ENCODE measurements at places on chromosomes 6 and 20.

- DNase-seq, result no peak
These were observed 7.8 kb downstream of the MAVS start for GRCh38 chr20:3854462-3854871.

GRCh38 chr6:64694356-64694755 lies 1012.7 kb downstream of the EYS start:
- peak; percentile 21 for DNase-seq

DNA sequence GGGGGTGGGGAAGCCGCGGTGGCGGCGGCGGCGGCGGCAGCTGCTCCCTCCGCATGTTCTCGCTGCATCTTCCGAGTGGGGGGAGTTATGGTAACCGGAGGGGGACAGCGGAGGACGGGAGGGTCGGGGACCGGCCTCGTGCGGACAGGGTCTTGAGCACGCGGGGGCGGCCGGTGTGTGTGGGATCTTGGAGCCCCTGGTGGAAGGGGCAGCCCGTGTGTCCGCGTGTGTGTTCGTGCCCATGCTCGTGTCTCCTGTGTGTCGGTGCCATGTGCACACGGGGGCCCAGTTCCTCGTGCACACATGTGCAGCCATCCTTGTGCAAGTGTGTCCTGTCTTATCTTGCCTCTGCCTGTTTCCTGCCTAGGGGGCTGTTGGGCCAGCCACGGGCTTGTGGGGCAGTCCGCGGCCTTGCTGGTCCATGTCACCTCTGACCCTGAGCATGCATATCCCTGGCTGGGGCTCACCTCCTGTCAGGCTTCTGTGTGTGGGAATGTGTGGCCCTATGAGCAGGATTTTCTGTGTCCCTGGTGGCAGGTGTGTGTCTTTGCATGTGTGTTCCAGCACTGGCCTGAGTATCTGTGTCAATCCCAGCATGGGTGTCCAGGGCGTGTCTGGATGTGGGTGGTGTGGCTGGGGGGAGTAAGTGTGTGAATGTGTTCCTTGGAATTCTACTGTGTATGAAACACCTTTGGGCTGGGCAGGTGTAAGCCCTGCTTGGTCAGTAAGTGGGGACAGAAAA lies 8.5 kb downstream of the SYNGAP1 start:
- DNase-seq, result peak; percentile 29

- DNase-seq, result peak; percentile 31
These were observed 816 bp upstream of the MAN1A1 start for GRCh38 chr6:119350202-119350951.

GRCh38 chr20:17024513-17025119 lies 202.2 kb upstream of the PCSK2 start:
- peak; percentile 51 for DNase-seq

DNA sequence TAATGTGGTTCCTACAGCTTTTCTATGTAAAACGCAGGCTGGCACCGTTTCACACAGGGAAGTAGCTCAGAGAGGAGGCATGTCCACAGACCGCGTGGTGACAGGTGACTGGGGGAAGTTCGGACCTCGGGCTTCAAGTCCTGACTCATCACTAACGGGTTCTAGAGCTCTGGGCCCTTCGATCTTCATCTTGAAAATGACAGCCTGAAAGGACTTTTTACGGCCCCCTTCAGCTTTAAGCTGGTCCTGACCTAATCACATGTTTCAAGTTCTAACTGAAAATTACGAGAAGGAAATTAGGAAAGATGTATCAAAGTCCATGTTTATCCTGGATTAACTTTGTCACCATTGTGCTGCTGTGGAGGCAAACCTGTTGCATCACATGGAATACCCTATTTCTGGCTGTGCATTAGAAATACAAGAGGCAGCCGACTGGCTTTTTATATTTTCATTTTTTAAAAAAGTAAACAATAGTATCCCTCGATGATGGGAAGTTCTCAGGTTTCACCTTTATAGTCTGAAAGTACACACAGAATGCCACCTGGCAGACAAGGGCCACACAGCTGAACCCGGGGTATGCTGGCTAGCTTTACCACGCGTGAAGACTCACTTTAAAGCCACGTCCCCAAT lies 2.0 kb downstream of the MAN1A1 start:
- no peak for DNase-seq

GRCh38 chr6:5208057-5208456 lies 52.7 kb downstream of the LYRM4 start:
- no peak for DNase-seq

DNA sequence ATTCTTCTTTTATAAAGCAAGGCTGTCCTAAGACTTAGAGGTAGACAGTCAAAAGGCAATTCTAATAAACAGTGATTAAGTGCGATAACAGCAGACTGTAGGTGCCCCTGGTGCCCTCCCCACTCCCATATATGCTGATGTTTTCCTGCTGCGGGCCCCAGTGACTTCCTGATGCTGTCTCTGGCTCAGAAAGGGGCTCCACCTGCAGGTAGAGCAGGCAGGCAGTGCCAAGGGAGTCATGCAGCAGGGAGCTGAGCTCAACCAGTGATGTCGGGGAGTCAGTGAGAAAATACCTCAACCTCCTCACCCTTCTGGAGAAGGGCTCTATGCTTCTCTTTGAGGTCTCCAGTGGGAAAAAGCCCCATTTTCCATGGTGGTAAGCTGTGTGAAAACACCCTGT lies 126.7 kb upstream of the SSTR4 start:
- DNase-seq, result no peak

GRCh38 chr6:81086991-81087390 lies 665.5 kb downstream of the TENT5A start:
- no peak for DNase-seq

GRCh38 chr6:5287205-5287965 lies 26.1 kb downstream of the FARS2 start:
- DNase-seq, result peak; percentile 59

DNA sequence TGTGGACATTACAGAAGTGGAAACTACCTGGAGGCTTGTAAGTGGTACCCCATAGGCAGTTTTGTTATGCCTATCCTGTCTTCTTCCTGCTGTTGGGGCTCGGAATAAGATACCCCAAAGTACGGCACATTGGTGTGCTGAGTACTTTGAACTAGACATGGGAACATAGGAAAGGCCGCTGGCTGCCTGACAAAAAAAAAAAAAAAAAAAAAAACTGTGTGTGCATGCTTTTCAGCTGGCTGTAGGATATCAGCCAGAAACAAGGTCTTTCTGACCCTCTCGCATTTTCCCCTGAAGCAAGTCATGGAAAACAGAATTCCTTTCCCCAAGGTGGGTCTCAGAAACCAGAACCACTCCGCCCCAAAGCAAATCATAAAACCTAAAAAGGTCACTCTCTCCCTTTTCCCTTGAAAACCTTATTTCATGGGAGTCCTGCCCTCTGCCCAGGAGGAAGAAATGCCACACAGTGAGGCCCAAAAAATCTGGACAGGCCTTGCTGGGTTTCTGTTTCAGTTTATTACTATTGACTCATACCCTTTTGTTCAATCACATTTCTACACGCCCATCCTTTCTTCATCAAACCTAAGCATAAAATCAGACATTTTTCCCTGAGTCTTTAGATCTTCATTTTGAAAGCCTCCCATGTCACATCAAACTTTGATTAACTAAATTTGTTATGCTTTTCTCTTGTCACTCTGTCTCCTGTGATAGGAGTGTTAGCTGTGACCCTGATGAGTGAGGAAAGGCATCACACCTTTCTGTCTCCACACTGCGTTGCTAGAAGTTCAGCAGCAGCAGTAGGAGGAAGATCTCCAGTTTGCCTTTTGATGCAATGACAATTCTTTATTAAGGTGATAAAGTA lies 17.2 kb downstream of the SLC2A12 start:
- no peak for DNase-seq

DNA sequence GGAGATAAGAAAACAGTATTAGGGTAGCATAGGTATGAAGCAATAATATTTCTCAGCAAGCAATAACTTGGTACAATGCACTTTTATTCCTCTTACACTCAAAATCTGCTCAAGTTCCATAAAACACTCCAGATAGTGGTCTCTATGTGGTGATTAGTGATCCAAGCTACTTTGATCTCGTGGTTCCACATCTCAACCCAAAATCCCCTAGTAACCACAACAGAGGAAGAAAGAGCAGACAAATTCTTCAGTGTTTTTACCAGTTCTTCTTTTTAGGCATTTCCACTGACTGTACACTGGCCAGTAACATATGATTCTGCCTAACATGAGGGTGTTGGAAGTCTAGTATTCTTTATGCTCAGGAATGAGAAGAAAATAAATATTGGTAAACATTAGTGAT lies 309.0 kb upstream of the PTCHD4 start:
- no peak for DNase-seq

- peak; percentile 85 for DNase-seq
These were observed at the start of gene PLCB4 for GRCh38 chr20:9068841-9069663. Gene PLCB4 (plus strand): TSS chr20:9069087. CDS start chr20:9307815, 238,728 bp downstream.

DNA sequence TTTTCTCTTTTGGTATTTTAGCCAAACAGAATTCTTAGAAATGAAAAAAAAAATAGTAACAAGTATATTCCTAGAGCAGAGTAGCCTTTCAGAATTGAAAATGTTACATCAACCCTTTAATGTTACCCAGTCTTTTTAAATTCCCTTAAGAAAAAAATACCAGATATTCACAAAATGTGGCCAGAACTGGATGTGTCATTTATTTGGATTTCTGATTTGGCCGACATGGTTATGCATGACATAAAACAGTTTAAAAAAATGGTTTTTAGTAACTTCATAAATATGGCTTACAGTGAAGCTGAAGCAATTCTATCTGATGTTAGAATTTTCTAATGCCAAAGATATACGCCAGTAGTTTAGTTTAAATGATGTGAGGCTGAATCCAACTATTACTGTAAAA lies 112.0 kb downstream of the ATXN1 start:
- DNase-seq, result no peak

DNA sequence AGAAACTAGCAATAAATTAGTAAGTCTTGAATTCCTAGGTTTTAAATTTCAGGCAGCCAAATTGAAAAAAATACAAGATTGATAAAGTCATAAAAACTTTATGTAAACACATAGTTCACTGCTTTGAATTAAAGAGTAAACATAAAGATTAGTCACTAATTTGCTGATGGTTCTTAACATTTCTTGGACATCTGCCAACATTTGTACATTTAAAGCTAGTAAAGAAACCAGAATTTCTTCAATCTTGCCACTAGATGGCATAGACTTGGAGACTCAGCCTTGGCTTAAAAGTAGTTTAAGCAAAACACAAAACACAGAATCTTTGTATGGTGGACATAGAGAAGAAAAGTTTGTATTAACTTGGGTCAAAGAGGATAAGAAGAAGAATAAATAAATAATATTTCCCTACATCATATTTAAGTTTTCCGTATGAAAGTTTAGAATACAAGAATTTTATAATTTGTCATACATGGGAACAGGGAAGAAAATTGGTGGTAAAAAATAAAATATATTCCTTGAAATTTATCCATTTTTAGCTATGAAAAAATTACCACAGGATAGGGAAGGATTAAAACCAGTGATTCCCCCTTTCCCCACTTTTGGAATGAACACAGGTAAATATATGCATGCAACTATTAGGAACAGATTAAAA lies 41.7 kb upstream of the FAM135A start:
- peak; percentile 74 for DNase-seq

GRCh38 chr20:50673146-50673465 lies 18.2 kb downstream of the RIPOR3 start:
- no peak for DNase-seq

DNA sequence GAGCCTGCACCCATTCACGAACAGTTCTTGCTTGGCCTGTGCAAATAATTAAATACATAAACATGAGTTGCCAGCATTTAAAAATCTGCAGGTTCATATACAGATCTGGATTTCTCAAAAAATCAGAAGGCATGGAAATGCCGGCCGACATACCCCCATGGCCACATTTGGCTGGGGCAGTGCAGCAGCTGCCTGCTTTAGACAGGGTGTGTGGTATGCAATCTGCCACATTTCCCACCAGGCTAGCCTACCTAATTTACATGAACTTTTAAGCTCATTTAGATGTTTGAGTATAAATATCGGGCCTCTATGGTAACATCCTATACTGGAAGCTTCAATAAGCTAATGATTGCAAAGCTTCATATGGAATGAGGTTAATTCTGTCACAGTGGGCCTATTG lies 31.5 kb downstream of the PLCB1 start:
- no peak for DNase-seq

- peak; percentile 53 for DNase-seq
These were observed 93.7 kb downstream of the DST start for GRCh38 chr6:56549014-56549413.

DNA sequence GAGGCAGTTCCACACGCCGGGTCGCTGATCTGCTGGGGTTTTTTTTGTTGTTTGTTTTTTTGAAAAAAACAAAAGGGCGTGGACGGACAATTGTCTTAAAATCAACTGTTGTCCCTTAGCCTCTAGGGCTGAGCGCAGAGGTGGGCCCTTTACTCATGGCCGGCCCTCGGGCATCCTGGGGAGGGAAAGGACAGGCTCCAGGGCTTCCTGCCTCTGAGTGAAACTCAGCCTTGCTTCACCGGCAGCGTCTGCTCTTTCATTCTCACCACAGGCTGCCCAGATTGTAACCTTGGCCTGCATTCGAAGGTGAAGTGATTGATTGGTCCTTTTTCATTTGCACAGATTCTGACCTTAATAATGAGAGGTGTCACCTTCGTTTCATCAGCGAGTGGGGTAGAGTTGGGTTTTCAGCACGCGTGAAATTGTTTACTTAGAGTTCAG lies 797 bp downstream of the SMIM13 start:
- DNase-seq, result peak; percentile 52

- DNase-seq, result no peak
These were observed 24.8 kb downstream of the RREB1 start for GRCh38 chr6:7132398-7133035.

- no peak for DNase-seq
These were observed 50.5 kb downstream of the HNF4A start for GRCh38 chr20:44405785-44406571.

- DNase-seq, result no peak
These were observed 45.6 kb upstream of the IPCEF1 start for GRCh38 chr6:154402081-154402780.

- no peak for DNase-seq
These were observed 3.7 kb upstream of the MMP9 start for GRCh38 chr20:46004889-46005473.

GRCh38 chr20:58699623-58700107 lies 7.1 kb downstream of the NPEPL1 start:
- DNase-seq, result no peak

DNA sequence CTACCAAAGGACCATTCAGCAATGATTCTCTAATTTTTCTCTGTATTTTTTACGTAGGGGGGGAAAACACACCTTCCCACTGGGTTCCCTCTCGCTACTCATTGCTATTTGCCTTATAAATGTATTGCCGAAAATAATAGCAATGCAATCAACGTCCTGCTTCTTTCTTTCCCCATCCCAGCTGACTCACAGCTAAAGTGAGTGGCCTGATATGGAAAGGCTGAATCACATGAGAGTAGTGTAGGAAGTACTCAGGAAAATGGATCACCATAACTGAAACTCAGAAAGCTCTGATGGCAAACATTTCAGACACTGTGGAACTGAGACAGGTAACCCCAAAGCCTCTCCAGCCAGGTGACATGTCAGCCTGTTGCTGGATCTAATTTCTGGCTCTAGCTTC lies 49.3 kb upstream of the SRPK1 start:
- DNase-seq, result peak; percentile 51

DNA sequence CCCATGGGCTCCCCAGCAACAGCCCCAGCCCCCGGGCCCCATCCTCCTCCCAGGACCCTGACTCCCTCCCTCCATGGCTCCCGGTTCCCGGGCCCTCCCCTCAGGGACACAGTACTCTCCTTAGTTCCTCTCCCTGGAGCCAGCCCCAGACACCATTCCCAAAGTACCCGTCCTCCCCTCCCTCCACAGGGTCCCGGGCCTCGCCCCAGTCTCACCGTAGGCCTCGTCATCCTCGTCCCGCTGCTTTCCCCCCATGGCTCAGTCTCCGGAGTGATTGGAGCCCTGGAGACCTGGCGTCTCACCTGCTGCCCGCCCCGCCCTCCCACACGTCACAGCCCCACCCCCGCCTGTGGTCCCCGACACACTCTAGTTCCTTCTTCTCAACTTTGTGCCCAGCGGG lies at the start of gene SLC44A4:
Gene SLC44A4, minus strand, starts transcription at position 272 of the 400 bp plus-strand sequence. Its CDS starts 17 bp downstream, at position 255.
- DNase-seq, result no peak

Data from ACHN (cell line).